Motor neuron (in vitro differentiated cells): ENCODE measurements at places on chromosomes 16 and 17. TPM values are rescaled to one million over a fixed set of nuclear protein-coding genes. Genes with fewer than 3 reads are reported as not detected.

Gene TCF25
- 109 and 110 TPM in 2 replicates for total RNA-seq

Gene CD300E
- total RNA-seq = 1.1 TPM in 1 of 2 replicates, not detected in the other

Gene PRR15L
- 1.2 and 2.3 TPM in 2 replicates for total RNA-seq

Gene PLA2G10
- 0.31 TPM in 1 of 2 replicates, not detected in the other for total RNA-seq

Gene NPIPA7
- total RNA-seq = 0.27 and 0.93 TPM in 2 replicates

Gene TEKT1
- total RNA-seq = 0.17 and 0.82 TPM in 2 replicates

Gene FNDC8
- total RNA-seq = not detected in 2 replicates

Gene OR4D2
- 0.16 TPM in 1 of 2 replicates, not detected in the other for total RNA-seq

Gene SLFN5
- total RNA-seq = 140 and 166 TPM in 2 replicates
